ENCODE measurements at places on chromosomes 7 and 10. TPM values are rescaled to one million over a fixed set of nuclear protein-coding genes. Genes with fewer than 3 reads are reported as not detected.

GRCh38 chr7:132280335-132280734 lies 295.9 kb downstream of the PLXNA4 start:
- no peak for DNase-seq

DNA sequence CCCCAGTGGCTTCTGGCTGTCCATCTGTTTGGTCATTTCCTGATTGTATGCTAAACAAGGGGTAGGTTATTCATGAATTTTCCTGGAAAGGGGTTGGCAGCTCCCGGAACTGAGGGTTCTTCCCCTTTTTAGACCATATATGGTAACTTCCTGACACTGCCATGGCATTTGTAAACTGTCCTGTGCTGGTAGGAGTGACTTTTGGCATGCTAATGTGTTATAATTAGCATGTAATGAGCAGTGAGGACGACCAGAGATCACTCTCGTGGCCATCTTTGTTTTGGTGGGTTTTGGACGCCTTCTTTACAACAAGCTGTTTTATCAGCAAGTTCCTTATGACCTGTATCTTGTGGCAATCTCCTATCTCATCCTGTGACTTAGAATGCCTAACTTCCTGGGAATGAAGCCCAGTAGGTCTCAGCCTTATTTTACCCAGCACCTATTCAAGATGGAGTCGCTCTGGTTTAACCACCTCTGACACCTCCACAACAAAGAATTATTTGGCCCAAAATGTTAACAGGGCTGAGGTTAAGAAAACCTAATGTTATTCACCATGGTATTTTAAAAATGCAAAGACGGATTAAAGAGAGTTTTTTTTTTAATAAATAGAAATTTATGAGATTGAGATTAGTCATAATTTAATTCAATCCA lies 2.4 kb upstream of the PTN start:
- DNase-seq = no peak

- no peak for DNase-seq
These were observed 4.5 kb upstream of the CHST15 start for GRCh38 chr10:124097883-124098282.

DNA sequence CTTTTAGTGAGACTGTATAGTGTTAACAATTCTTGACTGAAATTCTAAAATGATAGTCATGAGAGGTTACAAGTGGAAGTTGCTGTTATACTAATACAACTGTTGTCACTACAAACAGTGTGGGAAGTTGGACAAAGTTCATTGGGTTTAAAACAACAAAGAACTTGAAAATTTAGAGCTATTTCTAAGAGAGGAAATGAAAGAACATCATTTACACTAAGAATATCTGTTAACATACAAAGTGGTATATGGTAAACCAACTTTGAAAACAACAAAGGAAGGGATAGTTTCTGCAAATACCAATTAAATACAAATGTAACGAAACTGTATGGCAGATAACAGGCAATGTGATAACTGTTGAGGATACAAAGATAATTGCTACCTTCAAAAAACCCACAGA lies 11.6 kb downstream of the MTPN start:
- no peak for DNase-seq

DNA sequence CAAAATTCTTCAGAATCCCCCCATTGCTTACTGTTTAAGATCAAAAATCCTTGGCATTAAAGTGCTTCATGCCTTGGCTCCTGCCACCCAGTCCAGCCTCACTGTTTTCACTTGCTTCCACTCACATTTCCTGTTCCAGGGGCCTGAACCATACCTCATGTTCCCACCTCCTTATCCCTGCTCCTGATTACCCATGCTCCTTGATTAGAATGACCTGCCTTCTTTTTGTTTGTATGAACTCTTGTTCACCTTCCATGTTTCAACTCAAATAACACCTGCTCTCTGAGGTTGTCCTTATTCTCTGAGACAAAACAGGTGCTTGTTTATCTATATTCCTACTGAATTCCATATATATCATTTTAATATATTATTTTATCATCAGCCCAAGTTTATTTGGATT lies 77.1 kb upstream of the VSTM2A start:
- no peak for DNase-seq

DNA sequence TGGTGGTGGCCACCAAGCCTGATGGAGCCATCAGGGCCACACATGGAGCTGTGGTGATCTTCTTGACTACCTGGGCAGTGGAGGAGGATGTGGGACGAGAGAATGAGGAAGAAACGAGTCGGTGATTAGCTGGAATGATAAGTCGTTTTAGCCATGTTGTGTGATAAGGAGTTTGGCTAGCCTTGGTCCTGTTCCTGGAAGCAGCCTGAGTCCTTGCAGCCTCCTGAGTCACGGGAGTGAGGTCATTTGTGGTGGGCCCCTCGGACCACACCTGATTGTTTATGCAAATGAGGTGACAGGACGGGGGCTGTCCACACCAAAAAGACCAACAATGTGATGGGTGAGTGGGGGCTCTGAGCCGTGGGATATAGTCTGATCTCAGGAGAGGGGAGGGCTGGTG lies 554.4 kb downstream of the PTPRN2 start:
- no peak for DNase-seq

- DNase-seq = peak; percentile 54
These were observed 96.4 kb upstream of the ZMIZ1 start for GRCh38 chr10:78972160-78972946.

GRCh38 chr10:32979041-32979440 lies 21.0 kb upstream of the ITGB1 start:
- DNase-seq = no peak

- DNase-seq = no peak
These were observed 179.8 kb upstream of the CSTF2T start for GRCh38 chr10:51879238-51879637.

DNA sequence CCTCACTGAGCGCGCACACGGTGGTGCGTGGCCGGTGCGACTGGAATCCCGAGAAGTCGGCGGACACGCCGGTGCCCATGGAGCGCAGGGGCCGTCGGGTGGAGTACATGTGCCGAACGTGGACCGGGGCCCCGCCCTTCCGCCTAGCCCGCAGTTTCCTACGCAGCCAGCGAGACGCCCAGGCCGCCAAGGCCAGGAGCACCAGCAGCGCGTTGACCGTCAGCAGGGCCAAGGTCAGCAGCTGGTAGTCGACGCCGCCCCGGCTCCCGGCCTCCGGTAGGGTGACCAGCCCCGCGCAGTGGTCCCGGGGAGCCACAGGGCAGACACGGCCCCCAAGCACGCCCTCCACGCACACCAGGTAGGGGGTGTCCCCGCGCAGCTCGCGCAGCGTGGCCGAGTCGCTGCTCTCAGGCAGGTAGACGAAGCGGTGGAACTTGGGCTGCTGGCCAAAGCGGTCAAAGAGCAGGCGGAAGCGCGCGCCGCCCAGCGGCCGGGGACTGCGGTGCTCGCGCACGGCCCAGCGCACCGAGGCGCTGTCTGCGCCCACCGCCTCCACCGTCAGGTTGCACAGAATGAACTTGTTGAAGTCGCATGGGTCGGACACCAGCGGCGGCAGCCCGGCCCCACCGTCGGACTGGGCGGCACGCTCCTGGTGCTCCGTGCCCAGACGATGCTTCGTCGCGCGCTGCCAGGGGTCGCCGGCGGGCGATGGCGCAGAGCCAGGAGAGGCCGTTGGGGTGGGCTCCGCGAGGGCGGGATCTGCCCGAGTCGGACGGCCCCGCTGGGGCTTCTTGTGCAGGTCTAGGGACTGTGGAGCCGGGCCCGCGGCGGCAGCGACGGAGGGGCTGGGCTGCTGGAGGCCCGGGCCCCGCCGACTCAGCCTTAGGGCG lies 2.2 kb downstream of the TRIL start:
- peak; percentile 83 for DNase-seq

DNA sequence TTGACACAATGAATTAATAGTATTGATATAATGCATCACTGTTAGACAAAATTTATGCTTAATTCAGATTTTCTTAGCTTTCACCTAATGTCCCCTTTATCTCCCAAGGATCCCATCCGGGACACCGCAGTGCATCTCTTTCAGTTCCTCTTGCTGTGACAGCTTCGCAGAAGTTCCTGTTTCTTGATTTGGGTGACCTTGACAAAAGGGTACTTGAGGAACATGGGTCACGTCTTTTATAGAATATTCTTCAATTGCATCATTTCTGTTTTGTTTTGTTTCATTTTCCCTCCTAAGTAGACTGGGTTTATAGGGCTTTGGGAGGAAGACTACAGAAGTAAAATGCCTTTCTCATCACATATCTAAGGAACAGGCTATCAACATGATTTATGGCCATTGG lies 453.2 kb downstream of the DPP6 start:
- DNase-seq = no peak

DNA sequence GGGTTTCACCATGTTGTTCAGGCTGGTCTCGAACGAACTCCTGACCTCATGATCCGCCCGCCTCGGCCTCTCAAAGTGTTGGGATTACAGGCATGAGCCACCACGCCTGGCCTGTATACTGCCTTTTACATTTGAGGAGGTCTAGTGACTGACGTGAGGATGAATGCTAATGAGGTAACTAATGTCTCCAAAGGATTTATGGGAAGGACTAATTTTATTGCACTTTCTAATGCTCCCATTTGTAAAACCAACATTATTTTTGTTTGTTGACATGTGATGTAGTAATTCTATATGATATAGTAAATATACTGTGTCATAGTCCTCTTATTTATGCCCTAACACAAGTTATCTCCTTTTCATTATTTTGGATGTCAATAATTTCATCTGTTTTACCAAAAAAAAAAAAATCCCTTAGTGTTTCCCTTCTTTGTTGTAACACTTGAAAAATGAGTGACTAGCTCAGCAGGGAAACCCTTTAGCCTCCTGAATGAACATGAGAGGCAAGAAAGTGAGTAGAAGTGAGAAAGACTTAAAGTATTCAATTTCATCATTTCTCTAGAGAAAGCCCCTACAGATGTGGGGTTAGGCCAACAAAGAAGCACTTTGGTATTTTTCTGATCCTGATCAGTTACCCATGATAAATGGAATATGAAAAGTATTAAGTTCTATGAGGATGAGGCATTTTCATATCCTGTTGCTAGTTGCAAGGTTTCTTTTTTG lies 596.9 kb upstream of the PCDH15 start:
- DNase-seq = no peak

- no peak for DNase-seq
These were observed 23.9 kb downstream of the AUTS2 start for GRCh38 chr7:69622014-69622835.

DNA sequence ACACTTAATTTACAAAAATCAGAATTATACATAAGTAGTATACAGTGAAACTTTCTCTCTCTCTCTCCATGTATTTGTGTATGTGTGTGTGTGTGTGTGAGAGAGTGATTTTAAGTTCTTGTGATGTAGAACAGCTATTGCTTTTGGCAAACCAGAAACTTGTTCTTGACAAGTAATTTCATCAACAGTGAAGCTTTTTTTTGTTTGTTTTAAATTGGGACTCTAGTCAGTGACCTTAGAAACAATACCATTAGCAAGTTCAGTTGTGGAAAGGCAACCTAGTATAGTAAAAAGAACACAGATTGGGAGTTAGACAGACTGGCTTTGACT lies 319.1 kb downstream of the PTEN start:
- no peak for DNase-seq

DNA sequence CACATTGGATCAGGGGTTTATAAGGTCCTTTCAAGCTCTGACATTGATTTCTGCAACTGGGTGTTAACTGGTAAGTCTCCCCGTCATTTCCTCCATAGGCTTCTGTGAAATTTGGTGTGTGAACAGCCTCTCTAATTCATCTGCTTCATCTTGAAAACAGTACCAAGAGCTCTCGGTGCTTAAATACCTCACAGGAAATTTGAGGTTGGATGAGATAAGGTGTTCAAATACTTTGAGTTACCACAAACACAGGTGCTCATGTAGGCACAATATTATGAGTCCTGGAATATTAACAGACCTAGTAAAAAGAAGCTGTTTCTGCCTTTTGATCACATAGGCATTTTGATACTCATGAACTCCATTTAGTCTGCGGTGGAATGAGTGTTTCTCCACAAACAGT lies 85.2 kb downstream of the RTKN2 start:
- DNase-seq = no peak

DNA sequence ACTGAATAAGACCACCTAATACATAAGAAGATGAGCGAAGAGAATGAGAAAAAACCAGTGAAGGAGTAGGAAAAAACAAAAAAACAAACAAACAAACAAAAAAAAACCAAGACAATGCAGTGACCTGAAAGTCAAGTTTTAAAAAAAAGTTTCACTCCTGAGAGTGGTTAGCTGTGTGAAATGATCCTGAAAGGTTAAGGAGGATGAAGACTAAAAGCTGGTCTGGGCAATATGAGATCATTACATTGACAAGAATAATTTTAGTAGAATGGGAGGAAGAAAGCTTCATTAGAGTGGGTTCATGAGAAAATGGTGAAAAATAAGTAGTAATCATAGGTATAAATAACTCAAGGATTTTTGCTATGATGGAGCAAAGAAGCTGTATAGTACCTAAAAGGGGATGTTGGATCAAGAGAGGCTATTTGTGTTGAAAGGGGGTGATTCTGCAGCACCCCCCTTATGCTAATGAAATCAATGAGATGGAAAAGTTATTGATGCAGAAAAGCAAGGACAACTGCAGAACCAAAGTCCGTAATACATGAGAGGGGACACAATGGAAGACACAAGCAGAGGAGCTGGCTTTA lies 80.2 kb downstream of the KMT2C start:
- no peak for DNase-seq

DNA sequence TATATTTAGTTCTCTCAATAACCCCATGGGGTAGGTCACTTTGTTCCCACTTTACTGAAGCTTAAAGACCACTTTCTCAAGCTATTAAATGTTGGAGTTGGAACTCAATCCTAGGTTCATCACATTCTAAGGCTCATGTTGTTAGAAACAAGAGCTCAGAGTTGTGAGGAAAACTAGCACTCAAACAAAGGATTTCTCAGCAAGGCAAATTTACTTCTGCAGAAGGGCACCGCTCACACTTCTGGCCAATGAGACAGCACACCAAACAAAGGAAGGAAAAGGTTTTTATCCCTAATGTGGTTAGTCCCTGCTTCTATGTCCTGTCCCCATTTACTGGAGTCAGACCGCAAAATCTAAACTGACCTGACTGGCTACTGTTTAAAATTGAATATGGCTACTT lies 214.6 kb upstream of the PHF14 start:
- DNase-seq = no peak

GRCh38 chr10:123995461-123996131 lies 97.8 kb downstream of the CHST15 start:
- DNase-seq = peak; percentile 32

GRCh38 chr7:146961617-146962016 lies 845.0 kb downstream of the CNTNAP2 start:
- no peak for DNase-seq

DNA sequence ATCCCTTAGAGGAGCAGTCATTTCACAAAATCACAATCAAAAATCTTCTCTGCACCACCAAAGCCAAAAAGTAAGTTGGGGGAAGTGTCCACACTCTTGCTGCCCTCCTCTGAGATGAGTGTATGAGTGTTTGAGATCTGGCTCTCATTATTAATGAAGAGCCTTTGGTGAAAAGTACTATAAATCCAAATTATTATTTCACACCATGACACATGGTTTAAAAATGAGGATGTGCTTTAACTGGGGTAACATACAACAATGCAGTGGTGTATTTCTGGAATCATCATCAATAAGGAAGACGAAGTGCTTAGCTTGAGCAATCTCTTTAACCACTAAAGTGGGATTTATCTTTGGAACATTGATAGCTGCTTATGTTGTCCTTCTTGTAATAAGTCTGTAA lies 114.2 kb upstream of the ADAM12 start:
- no peak for DNase-seq

- no peak for DNase-seq
These were observed 102.4 kb downstream of the MDFIC start for GRCh38 chr7:115024276-115024675.

The PRF1 gene
- 3.0 TPM for polyA plus RNA-seq

The XRCC2 gene
- polyA plus RNA-seq = 9.2 TPM

The LIPJ gene
- polyA plus RNA-seq = 0.22 TPM

The ATG9B gene
- polyA plus RNA-seq = 4.3 TPM

The MMRN2 gene
- 32.4 TPM for polyA plus RNA-seq

The ANK3 gene
- polyA plus RNA-seq = 35.4 TPM

Data from right lung (tissue), 10 donors.